ENCODE measurements at places on chromosomes 4 and X.
A peak's percentile ranks its signal among the peaks of the same experiment; 100 is the strongest.

DNA sequence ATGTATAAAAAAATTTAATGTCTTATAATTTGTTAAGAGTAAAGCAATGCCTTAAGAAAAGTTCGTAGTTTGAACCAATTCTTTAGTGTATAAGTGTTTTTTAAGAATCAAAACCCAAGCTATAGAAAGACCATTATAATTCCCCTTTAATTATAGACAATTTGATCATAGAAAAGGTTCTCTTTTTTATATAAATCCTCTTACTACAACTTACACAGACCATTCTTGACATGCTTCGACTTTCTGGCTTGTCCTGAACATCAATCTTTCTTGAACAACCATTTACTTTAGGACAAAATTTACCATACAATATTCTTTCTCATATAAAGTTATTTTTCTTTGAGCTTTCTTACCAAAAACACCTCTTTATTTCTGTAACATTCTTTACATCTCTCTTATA lies 330.5 kb upstream of the SPANXN1 start:
- no peak for DNase-seq

DNA sequence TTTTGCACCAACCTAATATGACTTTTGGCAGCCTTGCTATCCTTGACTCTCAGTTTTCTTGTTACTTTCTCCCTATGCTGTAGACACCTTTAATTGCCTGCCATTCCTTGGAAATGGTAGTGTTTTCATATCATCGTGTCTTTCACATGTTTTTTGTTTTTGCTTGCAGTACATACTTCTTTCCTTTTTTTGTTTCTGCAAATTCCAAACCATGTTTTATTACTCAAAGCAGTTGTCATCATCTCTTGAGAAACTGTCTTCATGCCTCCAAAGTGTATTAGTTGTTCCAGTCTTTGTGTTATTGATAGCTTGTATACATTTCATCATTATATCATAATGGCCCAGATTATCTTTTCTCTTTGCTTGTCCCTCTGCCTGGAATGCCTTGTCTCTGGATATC lies 57.1 kb downstream of the PDLIM5 start:
- no peak for DNase-seq

DNA sequence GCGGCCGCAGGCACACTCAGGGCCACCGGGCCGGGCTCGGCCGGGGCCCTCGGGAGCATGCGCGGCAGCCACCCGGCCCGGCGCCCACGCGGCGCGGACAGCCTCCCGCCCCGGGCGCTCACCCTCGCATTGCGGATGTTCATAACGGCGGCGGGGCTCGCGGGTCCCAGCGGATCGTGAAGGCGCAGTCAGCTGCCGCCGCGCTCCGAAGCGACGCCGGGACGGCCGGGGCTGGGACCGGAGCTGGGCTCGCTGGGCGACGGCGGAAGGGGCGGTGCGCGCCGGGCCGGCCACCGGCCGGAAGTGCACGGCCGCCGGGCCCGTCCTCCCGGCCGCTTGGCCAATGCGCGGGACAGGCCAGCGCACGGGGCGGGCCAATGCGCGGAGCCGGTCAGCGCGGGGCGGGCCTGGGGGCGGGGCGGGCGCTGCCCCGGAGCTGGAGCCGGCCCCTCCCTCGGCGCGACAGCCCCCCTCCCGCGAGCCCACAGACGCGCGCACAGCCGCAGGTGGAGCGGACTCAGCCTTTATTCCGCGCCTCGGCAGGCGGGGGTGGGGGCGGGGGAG lies at the start of gene NAA10:
Gene NAA10 (minus strand): TSS at position 276 of the 564 bp plus-strand sequence. CDS start 133 bp downstream, at position 143.
- DNase-seq = no peak

DNA sequence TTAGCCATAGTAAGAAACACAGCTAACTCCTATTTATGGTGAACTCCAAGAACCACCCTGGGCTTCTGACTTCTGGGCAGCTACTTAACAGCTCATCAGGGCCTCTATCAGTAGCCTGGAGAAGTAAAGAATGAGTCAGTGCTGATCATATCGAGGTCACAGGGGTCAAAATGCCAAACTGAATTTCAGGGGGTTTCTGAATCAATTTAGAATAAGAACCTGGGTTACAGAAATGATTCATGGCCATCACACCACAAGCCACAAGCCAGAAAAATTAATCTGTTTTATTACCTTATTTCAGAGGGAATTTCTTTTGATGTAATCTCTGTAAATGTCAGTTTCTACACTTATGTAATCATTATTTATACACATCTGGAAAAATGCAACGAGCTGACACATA lies 64.4 kb downstream of the CHST7 start:
- DNase-seq = no peak

GRCh38 chrX:84729809-84730208 lies 227.6 kb upstream of the HDX start:
- DNase-seq = no peak

GRCh38 chr4:148078061-148078460 lies 346.2 kb downstream of the ARHGAP10 start:
- no peak for DNase-seq

GRCh38 chr4:15910155-15910940 lies 28.2 kb downstream of the FGFBP1 start:
- no peak for DNase-seq

- DNase-seq = no peak
Observed at GRCh38 chr4:3250956-3251690, 2.2 kb downstream of the MSANTD1 start.

- DNase-seq = no peak
Observed at GRCh38 chrX:1011691-1012283, 200.7 kb downstream of the CRLF2 start.

GRCh38 chr4:108881190-108881589 lies 118.3 kb upstream of the ETNPPL start:
- no peak for DNase-seq

GRCh38 chrX:134013092-134013497 lies 27.7 kb upstream of the GPC3 start:
- DNase-seq = no peak

- peak; percentile 11 for DNase-seq
Observed at GRCh38 chrX:130916636-130917422, 13.8 kb upstream of the ENOX2 start.

- DNase-seq = no peak
Observed at GRCh38 chrX:26295425-26295824, 79.5 kb downstream of the MAGEB5 start.

DNA sequence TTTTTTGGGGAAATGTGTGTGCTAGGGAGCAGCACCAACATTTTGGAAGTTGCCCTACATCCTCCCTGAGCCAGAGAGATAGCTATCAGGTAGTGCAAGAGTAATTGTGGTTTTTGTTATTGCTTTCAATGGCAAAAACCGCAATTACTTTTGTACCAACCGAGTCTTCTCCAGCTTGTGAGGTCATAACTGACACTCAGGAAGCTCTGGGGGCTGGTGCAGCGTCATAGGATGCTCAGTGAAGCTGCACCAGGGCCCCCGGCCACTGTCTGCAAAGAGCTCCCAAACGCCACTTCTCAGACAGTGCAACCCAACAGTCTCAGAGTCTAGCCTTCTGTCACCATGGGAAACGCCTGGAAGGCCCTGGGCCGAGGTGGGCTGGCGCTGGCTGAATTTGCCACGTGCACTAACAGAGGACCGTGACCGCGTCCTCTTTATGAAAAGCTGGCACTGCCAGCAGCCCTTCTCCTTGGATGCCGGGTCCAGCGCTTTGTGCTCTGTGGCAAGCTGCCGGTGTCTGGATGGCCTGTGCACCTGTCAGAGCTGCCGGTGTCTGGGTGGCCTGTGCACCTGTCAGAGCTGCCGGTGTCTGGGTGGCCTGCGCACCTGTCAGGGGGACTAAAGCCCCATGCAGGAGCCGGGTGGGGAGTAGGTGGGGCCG lies 19.4 kb downstream of the SH3TC1 start:
- no peak for DNase-seq

GRCh38 chr4:94763500-94763899 lies 5.7 kb downstream of the BMPR1B start:
- no peak for DNase-seq

DNA sequence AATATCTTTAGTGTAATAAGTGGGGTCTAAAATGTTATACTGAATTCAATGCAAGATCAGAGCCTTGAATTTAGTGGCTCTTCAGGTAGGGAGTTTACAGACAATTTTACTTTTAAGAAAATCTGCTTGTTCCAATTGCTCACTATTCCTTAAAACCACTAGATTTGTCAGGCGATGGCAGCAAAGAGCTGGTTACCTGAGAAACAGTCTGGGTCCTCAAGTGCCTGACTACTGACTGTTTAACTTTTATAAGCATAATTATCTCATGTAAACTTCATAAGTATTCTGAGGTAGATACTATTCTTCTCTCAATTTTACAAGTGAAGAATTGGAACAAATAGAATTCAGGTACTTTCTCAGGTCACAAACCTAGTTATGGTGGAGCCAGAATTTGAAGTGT lies 84.3 kb downstream of the RRAGB start:
- no peak for DNase-seq

DNA sequence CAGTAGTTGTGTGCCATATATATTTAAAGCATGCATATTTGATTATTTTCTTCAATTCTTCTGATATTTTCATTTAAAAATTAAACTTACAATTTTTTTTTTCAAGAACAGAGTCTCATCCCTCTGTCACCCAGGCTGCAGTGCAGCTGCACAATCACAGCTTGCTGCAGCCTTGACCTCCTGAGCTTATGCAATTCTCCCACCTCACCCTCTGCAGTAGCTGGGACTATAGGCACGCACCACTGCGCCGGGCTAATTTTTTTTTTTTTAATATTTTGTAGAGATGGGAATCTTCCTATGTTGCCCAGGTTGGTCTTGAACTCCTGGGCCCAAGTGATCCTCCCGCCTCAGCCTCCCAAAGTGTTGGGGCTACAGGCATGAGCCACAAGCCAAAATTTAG lies 5.8 kb upstream of the DCLK2 start:
- no peak for DNase-seq

DNA sequence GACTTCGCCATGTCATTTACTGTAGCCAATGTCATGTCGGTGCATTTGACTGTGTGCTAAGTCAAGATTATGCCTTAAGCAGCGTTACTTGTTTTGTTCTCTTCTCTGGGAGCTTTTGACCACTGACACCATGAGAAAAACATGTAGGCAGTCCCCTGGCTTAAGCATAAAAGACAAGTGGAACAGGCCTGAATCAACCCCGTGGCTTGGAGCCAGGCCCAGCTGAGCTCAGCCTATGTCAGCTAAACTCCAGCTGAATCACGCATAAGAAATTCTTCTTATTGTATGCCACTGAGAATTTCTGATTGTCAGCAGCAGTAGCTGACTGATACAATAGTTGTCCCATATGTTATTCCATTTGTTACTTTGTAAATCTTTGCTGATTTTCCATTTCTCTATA lies 261.9 kb downstream of the CBLL2 start:
- no peak for DNase-seq

DNA sequence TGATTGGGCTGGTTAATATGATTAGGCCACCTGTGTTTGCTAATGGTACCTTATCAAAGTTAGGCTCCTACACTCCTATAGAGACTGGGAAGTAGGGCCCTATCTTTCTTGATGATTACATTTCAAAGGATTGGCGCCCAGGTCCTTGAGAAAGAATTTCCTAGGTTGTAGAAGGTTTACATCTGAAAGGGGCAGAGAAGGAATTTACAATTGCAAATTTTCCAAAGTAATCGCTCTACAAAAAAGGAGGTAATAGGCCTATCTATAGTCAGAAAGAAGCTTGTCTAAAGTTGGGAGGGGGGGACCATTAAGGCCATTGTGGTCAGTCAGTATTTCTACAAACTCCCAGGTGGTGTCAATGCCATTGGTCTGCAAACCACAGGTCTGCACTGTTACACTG lies 638.4 kb downstream of the IL1RAPL1 start:
- no peak for DNase-seq

DNA sequence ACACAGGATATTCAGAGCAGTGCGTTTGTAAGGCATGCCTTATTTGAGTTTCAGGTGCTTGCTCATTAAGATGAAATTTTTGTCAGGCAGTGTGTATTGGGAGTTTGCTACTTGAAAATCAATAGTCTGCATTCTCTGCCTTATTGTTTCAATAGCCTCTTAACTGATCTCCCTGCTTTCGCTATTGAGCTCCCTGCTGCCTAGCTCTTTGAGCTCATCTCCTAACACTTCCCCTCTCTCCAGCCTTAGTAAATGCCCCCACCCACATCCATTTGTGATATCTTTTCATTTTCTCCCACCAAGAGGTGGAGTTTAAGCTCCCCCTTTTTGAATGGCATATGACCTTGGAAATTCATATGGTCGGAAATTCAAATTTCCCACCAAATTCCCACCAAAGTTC lies 256.6 kb downstream of the IL1RAPL1 start:
- DNase-seq = no peak

- DNase-seq = no peak
Observed at GRCh38 chr4:169745291-169745690, 12.5 kb downstream of the HPF1 start.

GRCh38 chrX:43971966-43972961 lies 926 bp downstream of the NDP start:
- DNase-seq = no peak

DNA sequence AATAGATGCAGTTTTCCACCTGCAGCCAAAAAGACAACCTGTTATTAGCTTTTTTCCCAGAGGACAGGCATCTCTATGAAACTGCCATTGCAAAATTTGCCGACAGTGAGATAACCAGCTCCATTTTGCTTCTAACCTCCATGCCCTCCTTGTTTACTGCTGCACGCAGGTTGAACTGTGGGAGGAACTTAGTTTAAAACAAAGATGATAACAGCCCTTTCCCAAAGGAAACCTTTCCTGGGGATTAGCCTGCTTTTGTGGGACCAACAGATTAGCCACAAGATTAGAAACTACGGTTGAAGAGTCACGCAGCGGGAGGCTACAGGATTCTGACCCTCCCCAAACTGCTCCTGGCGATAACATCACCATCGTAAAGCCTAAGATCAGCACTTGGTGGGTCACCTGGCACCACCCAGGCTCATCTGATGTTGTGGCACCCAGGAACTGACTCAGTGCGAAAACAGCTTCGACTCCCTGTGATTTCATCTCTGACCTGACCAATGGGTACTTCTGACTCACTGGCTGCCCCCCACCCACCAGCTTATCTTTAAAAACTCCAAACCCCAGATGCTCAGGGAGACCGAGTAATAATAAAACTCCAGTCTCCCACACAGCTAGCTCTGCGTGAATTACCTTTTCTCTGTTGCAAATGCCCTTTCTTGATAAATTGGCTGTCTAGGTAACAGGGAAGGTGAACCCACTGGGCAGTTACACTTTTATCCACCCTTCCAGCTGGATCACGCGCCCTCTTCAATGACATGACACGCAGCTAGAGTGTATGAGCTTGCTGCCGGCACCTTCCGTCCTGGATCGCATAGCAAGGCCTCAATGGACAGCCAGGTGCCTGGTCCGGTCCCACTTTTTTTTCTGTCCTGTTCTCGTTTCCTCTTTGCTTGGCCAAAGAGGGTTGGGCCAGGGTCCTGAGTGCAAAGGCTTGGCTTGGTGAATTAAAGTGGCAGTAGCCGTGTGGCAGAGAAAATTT lies 27.2 kb downstream of the NOP14 start:
- no peak for DNase-seq

GRCh38 chr4:184460499-184461285 lies 13.7 kb downstream of the IRF2 start:
- no peak for DNase-seq

GRCh38 chrX:20665481-20665880 lies 398.8 kb upstream of the RPS6KA3 start:
- DNase-seq = no peak

All from activated T-cell treated with anti-CD3 and anti-CD28 coated beads for 1 hour (primary cell).